ENCODE measurements at places on chromosomes 5 and 9.

DNA sequence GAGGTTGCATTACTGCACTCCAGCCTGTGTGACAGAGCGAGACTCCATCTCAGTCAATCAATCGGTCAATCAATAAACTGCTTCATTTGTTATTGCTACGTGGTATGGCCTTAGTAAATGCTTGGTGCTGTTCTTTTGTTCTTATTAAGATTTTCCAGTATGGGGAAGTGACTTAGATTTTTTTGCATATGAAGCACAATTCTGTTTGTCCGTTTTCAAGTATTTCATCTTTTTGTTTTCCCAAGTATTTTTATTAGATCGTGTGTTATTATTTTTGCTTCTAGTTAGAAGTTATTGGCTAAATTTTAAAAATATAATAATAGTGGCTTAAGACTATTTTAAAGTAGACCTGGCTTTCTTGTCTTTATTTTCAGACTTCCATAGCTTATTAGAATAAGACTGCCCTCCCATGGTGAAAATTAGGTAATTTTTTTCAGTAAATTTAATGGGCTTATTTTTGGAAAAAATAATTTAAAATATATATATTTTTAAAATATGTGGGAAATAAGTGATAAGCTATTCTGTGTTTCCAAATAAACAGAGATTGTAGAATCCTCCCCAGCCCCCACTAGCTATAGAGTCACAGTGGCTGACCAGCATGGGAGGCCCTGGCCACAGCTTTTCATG, 14.7 kb upstream of the OMD start:
- DNase-seq, result no peak

- DNase-seq, result no peak
These were observed 2118.6 kb upstream of the C9orf72 start for GRCh38 chr9:29691758-29692407.

DNA sequence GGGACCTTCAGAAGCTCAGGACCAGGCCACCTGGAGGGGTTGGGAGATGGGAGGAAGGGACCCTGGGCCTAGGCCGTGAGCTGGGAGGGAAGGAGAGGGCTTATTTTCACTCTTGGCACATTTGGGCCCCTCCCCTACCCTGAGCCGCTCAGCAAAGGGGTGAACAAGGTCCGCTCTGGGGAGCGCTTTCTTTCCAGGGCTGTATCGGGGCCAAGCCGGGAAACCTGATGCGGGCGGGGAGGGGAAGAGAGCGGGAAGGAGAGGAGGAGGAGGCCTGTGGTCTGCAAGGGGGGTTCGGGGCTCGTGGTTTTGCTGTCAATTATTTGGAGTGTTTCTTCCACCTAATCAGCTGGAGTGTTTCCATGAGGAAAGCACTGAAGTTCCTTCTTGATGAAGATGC, 62.7 kb upstream of the RXRA start:
- DNase-seq, result no peak

DNA sequence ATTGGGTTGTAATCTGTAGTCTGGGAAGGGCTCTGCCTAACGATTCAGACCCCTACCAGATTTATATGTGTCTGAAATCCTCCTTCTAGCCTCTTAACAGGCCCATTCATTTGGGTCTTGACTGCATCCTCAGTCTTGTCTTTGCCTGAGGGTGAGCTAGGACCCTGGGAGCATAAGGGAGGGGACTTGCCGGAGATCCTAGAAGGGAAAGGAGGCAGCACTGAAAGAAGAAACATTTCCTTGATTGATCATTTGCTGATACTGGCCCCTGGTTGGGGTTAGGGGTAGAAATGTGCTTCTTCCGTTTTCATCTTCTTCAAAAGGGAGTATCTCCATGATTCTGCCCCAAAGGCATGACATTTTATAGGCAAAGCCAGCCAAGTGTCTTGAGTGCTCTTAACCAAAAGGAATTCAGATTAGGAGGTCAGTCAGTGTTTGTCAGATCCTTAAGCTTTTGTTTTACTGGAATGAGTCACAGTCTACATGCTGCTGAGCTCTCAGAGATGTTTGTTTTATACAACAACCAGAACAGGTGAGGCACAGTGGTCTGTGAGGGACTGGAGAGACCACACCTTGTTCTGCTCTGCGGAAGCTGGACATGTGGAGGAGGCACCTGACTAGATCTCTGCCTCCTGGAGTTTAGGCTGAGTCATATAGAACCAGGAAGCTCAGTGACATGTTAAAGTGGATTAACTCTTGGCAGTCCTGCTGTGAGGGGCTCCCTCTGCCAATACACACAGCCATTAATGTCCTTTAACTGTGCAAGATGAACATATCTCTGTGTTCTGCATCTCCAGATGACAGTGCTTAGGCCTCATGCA, 37.7 kb downstream of the PCDHAC2 start:
- DNase-seq, result no peak

DNA sequence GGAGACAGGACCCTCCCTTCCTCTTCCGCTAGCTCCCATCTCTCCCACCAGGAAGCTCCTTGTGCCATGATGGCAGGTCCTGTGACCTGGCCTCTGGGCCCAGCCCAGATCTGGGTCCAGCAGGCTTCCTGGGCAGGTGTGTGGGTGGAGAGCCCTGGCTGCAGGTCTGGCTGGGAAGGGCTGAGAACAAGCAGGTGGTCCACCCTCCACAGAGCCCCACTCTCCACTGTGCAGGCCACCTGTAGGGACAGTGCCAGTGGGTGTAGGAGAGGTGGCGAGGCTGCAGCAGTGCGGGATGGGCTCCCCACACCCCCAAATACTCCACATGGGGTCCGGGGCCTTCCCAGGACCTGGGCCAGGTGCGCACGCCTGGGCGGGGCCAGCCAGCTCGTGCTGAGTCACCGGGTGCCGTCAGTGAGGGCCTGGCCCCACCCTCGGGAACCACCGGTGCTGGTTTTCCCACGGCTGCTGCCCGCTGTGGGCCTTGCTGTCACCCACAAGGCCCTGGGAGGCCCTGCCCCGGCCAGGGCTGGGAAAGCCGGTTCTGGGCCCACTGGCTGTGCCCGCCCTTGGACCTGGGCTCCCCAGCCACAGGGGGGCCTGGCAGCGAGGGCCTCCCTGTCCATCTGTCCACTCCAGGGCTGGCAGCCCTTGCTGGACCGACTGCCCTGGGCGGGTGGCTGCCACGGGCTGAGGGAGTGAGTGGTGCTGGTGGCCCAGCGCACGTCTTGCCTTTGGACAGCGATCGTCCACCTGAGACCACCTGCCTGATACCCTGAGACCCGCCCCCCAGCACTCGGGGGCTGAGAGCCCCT, 9.3 kb upstream of the NRARP start:
- DNase-seq, result no peak

All from activated CD8-positive, alpha-beta memory T cell treated with anti-CD3 and anti-CD28 coated beads for 1 hour (primary cell).